Mesenchymal stem cell (in vitro differentiated cells and primary cell): ENCODE measurements at places on chromosomes 16 and 17.

- peaks cover 24% of the 10 kb centered on the region for H3K4me1 ChIP-seq
- no peak overlapping the region for H3K27ac ChIP-seq
- peaks cover 78% of the 10 kb centered on the region for H3K36me3 ChIP-seq
- no peak for DNase-seq
Measured at GRCh38 chr17:29119265-29119664, 60.9 kb downstream of the MYO18A start.

GRCh38 chr17:50945779-50946222 lies 79.6 kb upstream of the TOB1 start:
- no peak overlapping the region for H3K4me3 ChIP-seq
- peaks cover 59% of the 10 kb centered on the region for H3K4me1 ChIP-seq
- DNase-seq, result no peak
- H3K27ac ChIP-seq, result no peak overlapping the region
- no peaks in the 10 kb centered on the region for H3K27me3 ChIP-seq
- no peaks in the 10 kb centered on the region for H3K36me3 ChIP-seq

DNA sequence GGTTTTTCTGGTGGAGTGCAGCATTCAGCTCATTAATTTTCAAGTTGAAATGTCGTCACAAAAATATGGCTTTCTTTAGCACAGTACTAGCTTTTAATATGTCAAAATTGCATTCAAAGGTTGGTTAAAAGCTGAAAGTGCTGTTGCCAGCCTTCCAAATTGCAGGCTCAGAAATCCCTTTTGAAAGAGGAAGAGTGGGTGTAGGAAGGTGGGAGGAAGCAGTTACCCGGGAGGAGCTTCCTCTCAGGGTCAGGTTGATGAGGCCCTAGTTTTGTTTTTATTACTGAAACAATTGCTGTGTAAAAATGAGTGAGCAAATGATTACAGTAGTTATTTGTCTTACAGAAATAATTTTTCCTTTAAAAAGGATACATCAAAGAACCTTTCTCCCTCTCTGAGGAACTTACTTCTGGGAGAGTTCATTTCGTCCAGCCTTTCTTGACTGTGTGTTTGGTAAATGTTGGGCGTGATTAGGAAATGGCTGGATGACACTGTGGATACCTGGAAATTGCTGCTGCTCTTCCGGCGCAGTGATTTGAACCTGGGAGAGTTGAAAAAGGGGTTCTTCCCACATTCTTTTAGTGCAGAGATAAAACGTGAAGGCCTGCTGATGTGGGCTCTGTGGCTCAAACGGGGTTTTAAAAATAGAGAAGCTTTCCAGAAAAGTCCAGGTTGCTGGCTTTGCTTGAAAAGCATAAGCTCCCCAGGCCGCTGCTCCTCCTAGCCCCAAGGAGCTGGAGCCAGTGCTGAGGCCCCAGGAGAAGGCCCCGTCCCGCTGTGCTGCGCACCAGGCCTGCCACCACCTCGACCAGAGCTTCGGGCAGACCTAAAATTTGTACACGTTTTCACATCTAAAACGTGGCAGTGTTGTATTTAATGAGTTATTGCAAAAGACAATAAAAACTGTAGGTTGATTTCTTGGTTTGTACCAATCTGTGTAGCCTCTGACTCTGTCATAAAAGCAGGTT lies 41.7 kb downstream of the SEC14L1 start:
- H3K36me3 ChIP-seq, result peaks cover 18% of the 10 kb centered on the region
- DNase-seq, result no peak
- H3K4me1 ChIP-seq, result peaks cover 20% of the 10 kb centered on the region
- no peaks in the 10 kb centered on the region for H3K27me3 ChIP-seq
- no peak overlapping the region for H3K27ac ChIP-seq

DNA sequence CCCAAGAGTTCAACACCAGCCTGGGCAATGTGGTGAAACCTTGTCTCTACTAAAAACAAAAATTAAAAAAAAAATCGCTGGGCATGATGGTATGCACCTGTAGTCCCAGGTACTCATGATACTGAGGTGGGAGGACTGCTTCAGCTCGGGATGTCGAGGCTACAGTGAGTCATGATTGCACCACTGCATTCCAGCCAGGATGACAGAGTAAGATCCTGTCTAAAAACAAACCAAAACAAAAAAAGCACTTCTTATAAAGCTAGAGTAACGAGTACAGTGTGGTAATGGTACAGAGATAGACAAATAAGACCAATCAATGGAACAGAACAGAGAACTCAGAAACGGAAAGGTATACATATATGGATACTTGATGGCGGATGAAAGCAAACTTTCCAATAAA lies 4.4 kb downstream of the NSMCE1 start:
- H3K27ac ChIP-seq, result no peak overlapping the region
- no peaks in the 10 kb centered on the region for H3K27me3 ChIP-seq
- DNase-seq, result peak; percentile 82
- peaks cover 4% of the 10 kb centered on the region for H3K4me1 ChIP-seq
- H3K36me3 ChIP-seq, result no peaks in the 10 kb centered on the region
- no peak overlapping the region for H3K4me3 ChIP-seq

- no peaks in the 10 kb centered on the region for H3K27me3 ChIP-seq
- DNase-seq, result peak; percentile 90
- H3K27ac ChIP-seq, result no peak overlapping the region
- H3K4me3 ChIP-seq, result no peak overlapping the region
Measured at GRCh38 chr16:660459-661183, 7.3 kb upstream of the RHOT2 start.

DNA sequence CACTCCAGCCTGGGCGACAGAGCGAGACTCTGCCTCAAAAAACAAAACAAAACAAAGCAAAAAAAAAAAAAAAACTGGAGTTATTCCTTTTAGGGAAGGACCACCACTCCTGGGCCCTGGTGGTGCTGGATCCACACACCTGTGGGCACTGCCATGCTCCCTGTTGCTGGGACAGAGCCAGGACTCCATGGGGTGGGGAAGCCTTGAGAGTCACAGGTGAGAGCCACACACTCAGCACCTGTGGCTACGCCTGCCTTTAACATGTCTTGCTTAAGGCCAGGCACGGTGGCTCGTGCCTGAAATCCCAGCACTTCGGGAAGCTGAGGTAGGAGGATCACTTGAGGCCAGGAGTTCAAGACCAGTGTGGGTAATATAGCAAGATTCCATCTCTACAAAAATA lies 18.3 kb downstream of the PDIA2 start:
- H3K4me1 ChIP-seq, result peaks cover 16% of the 10 kb centered on the region
- H3K4me3 ChIP-seq, result no peak overlapping the region
- H3K27me3 ChIP-seq, result no peaks in the 10 kb centered on the region
